Stimulated activated CD4-positive, alpha-beta T cell treated with anti-CD3 and anti-CD28 coated beads, Interleukin-1b, Interleukin-23, amount 100 ng/mL, for 24 hours (primary cell): ENCODE measurements at places on chromosomes 16 and 17.

- DNase-seq = no peak
Observed at GRCh38 chr16:64269756-64270155, 852.1 kb downstream of the CDH11 start.

DNA sequence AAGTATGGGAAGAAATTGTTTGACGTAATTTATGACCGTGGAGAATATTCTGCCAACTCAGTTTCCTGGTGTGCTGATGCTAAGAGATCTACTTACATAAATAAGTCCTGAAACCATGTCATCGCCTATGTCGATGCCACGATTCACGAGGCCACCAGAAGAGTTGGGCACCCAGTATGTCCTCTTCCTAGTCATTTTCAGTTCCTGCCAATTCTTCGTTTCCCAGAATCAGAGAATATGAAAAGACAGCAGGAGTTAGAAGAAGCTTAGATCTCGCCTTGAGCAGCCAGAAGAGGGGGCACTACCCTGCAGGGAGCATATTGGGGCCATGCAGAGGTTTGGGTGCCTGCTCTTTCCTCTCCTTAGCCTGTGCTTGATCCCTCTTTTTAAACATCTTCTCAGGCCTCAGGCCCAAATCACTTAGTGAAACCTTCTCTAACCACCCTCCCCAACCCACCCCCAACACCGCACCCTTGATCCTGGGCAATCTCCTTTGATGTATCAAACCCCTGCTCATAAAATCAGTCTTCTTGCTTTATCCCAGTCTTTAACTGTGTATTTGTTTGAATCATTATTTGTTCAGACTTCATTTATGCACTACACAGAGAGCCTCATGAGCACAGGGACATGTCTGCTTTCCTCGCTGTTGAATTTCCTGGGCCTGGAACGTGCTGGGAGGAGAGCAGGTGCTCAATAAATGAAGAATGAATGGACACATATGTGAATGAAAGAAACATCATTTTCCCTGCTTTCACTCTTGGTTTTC lies 12.2 kb upstream of the LONP2 start:
- DNase-seq = no peak

DNA sequence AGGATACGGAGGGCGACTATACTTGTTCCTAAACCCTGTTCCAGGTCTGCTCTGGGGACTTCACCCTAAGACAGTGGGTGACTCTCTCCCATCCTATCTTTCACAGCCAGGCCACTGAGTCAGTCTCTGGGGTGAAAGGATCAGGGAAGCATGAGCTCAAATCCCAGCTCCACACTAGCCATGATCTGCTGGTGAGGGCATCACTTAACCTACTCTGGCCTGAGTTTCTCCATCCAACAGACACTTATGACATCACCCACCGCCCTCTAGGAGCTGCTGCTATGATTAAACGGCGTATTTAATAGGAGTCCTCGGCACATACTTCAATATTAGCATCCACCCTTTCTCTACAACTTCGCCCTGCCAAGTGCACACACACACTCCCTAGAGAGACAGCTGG lies 10.1 kb downstream of the GAST start:
- DNase-seq = no peak

- no peak for DNase-seq
Observed at GRCh38 chr17:27322690-27323508, 29.0 kb downstream of the WSB1 start.

- DNase-seq = no peak
Observed at GRCh38 chr17:67922503-67922902, 73.8 kb downstream of the C17orf58 start.
